ENCODE measurements at places on chromosomes 1 and 21.

DNA sequence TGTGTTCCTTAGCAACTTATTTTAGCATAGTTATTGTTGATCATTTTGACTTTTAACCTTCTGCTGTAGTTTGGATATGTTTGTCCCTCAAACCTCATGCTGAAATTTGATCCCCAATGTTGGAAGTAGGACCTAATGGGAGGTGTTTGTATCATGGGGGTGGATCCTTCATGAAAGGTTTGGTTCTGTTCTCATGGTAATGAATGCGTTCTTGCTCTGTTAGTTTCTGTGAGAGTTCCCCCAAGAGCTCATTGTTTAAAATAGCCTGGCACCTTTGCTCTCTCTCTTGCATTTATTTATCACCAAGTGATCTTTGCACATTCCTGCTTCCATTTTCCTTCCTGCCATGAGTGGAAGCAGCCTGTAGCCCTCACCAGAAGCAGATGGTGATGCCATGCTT, 372.1 kb upstream of the VAMP3 start:
- no peak for DNase-seq

DNA sequence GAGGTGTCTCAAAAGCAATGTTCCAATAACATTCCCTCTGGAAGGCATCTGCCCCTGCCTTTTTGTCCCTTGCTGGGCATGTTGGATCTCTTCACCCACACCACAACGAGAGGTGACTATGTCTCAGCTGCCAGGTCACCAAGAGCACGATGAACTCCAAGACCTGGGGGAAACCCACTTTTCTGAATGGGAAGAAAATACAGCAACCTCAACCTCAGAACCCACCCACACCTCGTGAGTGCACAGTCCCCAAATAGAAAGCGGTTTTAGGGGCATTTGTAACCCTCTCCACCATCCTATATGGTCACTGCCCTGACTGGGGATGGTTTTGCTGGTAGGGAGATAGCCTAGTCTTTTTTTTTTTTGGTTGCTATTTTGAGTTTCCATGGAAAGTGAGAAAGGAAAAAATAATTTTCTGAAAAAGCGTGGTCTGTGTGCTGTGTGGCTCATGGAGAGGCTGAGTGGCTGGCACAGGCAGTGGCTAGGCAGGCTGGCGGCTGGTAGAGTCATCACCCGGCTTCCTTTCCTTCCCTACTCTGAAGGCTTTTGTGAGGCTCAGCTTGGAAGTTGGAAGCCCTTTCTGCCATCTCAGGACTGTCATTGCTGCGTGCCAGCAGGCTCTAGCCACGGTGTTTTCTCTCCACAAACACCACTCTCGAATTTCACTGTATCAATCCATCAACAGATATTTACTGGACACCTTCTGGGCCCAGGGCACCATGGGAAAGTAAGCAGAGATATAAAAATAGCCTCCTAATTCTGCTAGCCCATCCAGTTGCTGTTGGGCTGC, 15.8 kb downstream of the TSPAN2 start:
- DNase-seq, result no peak

DNA sequence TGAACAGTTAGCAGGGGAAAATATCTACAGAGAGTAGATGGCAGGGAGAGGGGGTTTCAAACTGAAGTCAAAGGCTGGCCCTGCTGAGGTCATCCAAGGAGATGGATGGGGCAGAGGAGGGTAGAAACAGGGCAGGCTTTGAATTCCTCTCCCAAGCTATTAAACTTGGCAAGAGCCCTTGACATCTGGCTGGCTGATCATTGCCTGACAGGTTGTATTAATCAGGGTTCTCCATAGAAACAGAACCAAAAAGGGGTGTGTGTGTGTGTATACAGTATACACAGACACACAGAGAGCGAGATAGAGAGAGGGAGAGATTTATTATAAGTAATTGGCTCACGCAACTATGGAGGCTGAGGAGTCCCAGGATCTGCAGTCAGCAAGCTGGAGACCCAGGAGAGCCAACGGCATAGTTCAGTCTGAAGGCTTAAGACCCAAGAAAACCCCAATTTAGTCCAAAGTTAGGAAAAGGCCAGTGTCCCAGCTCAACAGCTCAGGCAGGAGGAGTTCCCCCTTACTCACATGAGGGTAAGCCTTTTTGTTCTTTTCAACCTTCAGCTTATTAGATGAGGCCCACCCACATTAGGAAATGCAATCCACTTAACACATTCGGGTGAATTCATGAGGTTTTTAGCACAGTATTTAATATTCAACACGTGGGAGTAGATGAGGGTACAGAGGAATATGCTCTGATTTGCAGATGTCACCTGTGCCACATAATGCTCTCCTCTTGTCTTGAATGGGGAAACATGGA, 46.7 kb upstream of the HAO2 start:
- no peak for DNase-seq

DNA sequence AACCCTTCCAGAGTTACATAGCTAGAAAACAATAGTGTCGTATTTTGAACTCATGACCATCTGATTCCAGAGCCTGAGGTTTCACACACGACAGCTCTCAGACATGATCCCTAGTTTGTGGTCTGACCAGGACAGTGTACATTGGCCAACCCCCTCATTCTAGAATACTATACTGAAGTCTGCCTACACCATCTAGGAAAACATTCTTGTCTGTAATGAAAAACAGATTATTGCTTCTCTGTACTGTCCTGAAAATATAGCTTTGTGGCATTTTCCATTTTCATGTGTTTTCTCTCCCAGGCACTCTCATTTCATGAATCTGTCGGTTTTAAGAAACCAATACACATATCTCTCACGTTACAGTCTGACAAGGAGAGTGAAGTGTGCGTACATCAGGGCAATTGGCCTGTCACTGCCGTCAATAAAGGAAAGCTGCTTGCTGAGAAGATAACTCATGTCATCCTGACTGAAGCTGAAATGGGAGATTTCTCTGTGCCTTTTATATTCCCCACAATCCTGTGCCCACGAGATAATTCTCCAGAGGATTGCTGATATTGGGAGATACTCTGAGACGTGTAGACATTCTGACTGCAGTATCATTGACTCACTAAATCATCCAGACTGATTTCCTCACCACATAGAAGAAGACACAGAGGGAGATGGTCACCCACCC, 585.6 kb downstream of the PLPP3 start:
- DNase-seq, result no peak

- DNase-seq, result no peak
Observed at GRCh38 chr1:78726686-78727085, 77.1 kb downstream of the IFI44 start.

- DNase-seq, result no peak
Observed at GRCh38 chr1:94235189-94236012, 2.0 kb downstream of the ARHGAP29 start.

GRCh38 chr1:158819461-158820443, 11.4 kb upstream of the MNDA start:
- no peak for DNase-seq

DNA sequence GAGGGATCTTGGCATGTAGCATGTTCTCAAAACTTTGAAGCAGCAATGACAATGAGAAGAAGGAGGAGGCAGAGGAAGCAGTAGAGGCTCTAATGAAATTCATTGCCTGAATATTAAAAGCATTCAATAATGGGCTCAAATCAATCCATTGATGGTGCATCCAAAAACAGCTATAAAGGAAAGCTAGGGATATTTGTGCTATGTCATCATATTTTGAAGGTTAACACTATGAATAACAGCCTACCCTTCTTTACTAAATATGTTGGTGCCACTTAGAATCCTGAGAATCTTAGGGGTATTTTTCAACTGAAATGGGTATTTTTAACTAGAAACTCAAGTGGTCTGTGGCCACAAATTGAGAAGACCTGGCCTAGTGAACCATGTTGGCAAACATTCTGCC, 153.7 kb downstream of the SETD4 start:
- no peak for DNase-seq

GRCh38 chr1:205183676-205184335, 27.7 kb downstream of the DSTYK start:
- DNase-seq, result no peak

GRCh38 chr1:1337793-1338147, 6.7 kb downstream of the TAS1R3 start:
- DNase-seq, result no peak

GRCh38 chr1:3645247-3645646, 4.7 kb downstream of the WRAP73 start:
- no peak for DNase-seq

- no peak for DNase-seq
Observed at GRCh38 chr1:115217150-115218033, 120.7 kb downstream of the NGF start.

- no peak for DNase-seq
Observed at GRCh38 chr1:70033266-70033873, 172.0 kb downstream of the LRRC40 start.

DNA sequence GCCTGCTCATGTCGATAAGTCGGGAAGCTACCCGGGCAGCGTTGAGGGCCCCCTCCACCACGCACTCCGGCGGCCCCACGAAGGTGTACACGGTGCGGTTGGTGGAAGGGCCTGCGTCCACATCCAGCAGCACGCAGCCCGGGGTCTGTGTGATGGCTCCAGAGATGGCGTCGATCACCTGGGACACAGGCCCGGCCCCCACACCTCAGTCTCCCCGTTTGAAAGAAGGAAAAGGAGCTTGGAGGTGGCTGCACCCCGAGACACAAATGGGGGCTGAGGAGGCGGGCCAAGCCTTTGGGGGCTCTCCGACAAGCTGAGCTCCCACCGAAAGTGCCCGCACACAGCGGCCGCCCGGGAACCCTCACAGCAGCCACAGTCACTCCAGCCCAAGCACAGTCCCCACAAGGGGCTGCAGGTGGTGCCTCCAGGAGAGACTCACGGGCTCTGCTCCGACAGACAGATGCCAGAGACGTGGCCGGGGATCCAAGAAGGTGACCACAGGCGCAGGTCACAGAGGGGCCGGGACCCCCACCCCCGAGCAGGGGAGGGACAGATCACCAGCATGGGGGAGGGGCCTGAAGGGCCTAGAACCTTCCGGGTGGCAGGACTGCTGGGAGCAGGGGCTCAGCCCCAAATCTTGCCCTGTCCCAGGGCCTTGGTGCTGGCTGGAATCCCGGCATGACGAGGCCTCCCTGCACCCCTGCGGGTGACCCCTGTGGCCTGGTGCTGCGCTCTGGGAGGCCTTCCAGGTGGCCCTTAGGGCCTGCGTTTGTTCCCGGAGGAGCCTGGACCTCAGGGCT, 1.0 kb downstream of the FTCD start:
- DNase-seq, result no peak

- DNase-seq, result no peak
Observed at GRCh38 chr1:45221716-45222115, 15.3 kb upstream of the ZSWIM5 start.

- peak; percentile 81 for DNase-seq
Observed at GRCh38 chr1:67431156-67431765, 1.1 kb upstream of the SERBP1 start.

DNA sequence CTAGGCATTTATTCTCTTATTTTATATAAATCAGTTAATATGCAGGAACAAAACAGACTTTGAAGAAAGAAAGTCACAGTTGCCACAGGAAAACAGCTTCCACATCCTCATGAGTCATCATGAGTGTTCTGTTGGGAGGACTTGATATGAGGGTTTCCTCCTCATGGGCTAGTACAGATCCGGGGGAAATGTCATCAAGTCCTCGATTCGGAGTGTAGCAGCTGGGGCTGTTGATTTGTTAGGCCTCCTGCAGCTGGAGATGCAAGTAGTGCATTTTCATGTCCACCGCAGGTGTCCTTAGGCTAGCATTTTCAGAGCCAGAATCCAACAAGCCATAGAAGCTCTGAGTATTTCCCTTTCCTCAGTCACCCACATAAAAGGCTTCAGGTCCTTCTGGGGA, 36.7 kb downstream of the ADAM30 start:
- no peak for DNase-seq

DNA sequence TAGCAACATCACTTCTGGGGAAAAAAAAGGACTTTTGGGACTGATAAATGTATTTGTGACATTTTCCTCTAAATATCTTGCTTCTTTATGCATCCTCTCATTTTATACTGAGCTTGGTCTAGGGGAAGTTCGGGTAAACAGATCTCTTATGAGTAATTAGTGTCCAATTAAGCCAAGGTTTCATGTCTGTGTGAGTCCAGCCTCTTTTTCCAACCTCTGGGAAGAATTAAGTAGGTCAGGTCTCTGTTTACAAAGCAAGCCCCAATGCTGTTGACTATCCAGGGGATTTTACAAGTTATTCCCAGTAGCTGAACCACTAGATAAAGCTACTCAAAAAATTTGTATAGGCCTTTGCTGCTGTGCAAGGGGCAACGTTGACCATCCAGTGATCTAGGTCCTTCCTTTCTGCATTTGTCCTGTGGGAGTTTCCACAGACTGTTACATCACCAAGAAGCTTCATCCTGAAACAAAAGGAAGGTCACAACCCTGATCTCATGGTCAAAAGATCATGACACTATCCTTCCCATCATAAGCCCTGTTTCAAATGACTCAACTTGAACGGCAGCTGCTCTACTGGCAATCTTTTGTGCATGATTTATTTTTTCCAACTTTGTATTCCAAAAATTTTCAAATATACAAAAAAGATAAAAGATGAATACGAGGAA, 74.3 kb downstream of the ETS2 start:
- DNase-seq, result no peak

DNA sequence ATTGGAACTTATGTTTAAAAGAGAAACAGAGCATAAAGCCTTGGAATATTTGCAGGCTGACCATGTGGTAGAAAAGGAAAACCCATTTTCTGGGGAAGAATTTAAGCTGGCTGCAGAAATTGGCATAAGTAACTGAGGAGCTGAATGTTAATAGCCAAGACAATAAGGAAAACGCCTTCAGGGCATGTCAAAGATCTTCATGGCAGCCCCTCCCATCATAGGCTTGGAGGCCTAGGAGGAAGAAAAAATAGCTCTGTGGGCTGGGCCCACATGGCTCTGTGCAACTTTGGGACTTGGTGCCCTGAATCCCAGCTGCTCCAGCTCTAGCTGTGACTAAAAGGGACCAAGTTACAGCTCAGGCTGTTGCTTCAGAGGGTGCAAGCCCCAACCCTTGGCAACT, 51.5 kb downstream of the CTH start:
- DNase-seq, result no peak

DNA sequence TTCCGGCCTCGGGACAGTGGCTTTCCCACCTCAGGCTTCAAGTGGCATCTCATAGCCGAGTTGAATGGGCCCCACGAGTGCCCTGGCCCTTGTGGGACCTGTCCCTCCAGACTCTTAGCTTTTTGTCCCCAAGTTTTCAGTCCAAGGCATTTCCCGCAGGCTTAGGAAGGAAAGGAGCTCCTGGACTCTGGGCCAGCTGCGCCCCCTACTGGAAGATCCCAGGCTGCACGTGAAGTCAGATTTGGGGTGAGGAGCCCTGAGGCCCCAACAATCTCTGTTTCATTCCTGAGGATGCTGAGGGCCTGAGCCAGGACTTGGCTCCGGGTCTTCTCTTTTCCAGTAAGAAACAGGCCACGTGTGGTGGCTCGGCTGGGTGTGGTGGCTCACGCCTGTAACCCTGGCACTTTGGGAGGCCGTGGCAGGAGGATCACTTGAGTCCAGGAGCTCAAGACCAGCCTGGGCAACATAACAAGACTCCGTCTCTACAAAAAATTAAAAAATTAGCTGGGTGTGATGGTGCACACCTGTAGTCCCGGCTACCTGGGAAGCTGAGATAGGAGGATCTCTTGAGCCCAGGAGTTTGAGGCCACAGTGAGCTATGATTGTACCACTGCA, 67.4 kb downstream of the ARHGEF10L start:
- DNase-seq, result no peak
